ENCODE measurements at places on chromosomes 3 and 15.

DNA sequence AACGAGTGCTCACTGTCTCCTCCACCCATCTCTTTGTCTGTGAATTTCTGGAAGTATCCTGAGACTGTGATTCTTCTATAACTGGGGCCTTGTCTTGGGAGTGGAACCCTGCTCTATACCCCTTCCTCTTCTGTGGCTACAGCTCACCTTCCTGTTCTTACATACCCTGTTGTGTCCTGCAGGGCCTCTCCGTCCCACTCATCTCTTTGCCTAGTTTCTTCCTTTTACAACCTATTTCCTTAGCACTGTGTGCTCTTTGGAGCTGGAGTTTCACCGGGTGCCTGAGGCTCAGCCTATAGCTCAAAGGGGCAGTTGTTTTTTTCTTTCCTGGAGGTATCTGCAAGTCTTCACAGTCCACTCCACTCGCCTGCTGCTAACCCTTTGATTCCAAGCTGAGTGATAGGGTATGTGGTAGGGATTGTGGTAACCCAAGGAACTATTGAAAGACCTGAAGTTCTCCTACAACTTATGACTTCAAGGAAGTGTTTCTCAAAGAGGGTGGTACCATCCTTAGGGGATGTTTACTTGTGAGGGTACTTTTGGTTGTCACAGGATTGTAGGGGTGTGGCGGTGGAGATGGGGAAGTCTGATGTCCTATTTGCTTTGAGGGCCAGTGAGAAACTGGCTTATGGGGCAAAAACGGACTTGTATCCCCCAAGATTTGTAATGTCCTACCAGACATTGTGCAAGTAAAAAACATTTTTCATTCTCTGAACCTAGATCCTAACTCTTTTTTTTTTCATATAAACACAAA is 66.6 kb upstream of the ARL8B start:
- no peak for DNase-seq

DNA sequence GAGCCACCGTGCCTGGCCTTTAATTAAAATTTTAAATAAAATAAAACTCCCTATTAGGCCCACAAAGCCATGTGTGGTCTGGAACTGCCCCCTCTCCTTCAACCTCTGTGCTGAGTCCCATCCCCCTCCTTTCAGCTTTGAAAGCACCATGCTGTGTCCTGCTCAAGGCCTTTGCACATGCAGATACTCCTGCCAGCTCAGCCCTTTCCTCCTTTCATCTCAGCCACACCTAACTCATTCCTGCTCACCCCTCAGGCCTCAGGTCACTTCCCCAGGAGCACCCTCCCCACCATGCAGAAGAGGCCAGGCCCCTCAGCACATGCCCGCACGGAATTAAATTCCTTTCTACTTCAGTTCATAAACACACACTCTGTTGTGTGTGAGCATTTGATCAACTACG is 28.1 kb downstream of the ATRIP start:
- no peak for DNase-seq

DNA sequence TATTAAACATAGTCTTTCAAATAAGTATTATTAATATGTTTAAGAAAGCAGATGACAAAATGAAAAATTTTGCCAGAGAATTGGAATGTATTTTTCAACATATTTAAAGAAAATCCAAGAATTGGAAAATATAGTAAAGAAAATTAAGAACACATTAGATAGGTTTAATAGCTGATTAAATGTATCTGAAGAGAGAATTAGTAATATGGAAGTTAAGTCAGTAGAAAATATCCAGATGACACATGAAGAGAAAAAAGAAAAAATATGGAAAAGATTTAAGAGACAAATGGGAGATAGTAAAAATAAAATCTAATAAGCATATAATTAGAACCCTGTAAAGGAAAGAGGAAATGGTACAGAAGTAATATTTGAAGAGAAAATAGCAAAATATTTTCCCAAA is 18.0 kb upstream of the POMGNT2 start:
- no peak for DNase-seq

DNA sequence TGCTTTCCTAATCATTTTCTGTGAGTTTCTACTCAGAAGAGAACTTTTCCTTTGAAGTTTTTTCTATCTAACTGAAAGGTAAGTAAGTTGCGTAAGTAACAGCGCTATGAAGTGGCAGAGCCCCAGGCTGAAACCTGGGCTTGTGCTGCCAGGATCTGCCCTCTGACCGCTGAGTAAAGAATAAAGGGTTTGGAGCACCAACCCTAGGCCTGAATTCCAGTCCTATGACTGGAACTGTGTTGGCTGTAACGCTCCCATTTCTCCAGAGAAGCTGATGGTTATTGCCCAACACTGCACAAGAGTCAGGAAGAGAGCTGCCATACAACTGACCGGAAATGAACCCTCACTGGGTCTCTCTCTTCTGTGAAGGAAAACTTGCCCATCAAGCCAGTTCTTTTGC is 87.0 kb downstream of the FOXB1 start:
- no peak for DNase-seq

GRCh38 chr3:134325061-134325705 is 49.1 kb downstream of the AMOTL2 start:
- no peak for DNase-seq

GRCh38 chr3:49465270-49466034 is 4.6 kb upstream of the DAG1 start:
- no peak for DNase-seq

GRCh38 chr3:111809186-111809585 is 49.9 kb upstream of the PHLDB2 start:
- DNase-seq: no peak

- DNase-seq: no peak
Measured at GRCh38 chr15:67180514-67181191, 73.8 kb downstream of the AAGAB start.

DNA sequence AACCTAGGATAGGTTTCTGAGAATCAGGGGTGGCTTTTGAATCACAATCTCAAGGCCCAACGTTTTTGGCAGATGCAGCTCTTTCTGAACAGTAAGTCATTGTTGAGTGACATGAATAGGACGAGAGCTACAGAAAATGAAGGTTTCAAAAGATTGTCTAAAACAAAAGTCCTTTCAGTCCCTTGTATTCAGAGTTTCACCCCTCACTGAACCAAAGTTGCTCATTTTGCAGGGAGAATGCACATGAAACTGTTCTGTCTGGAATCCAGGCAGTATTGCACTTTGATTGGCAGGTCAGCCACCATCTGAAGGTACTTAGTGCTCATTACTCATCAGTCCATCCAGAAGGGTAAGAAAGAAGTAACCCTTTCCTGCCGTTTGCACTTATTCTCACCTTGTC is 24.1 kb upstream of the RASGRP1 start:
- no peak for DNase-seq

DNA sequence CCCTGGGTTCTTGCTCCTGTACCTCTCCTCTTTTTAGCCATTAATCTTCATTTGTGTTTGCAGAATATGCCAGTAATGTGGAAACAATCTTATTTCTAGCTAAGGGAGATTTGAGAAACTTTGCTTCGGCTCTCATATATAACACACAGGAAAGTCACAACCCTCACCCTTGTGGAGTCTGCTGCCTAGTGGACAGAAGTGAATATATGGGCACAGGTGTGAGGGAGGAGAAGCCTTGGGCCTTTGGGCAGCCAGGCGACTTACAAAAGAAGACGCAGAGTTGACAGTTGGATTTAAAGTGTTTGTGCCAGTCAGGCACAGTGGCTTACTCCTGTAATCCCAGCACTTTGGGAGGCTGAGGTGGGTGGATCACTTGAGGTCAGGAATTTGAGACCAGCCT is 181.8 kb upstream of the TBL1XR1 start:
- no peak for DNase-seq

- no peak for DNase-seq
Measured at GRCh38 chr3:52819936-52820335, 10.5 kb downstream of the ITIH4 start.

- no peak for DNase-seq
Measured at GRCh38 chr3:131795390-131796090, 239.3 kb downstream of the CPNE4 start.

DNA sequence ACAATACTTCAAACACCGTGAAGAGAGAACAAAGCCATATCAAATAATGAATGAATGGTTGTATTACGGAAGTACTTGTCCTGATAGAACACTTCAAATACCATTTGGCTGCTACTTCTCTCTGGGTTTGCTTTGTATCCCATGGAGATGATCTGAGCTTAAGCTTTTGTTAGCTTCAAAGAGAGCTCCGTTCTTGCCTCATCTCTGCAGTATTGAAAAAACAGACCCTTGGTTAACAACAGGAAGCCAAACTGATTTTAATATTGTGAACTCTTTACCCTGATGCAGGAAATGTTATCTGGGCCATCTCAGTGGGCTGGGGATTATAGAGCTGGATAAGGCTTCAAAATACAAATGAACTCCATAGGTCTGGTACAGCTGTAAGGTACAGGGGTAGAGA is 101.0 kb downstream of the CHL1 start:
- DNase-seq: no peak

GRCh38 chr15:31197497-31198414 is 96.2 kb upstream of the TRPM1 start:
- peak; percentile 30 for DNase-seq

- no peak for DNase-seq
Measured at GRCh38 chr3:62622553-62623174, 249.3 kb upstream of the FEZF2 start.

DNA sequence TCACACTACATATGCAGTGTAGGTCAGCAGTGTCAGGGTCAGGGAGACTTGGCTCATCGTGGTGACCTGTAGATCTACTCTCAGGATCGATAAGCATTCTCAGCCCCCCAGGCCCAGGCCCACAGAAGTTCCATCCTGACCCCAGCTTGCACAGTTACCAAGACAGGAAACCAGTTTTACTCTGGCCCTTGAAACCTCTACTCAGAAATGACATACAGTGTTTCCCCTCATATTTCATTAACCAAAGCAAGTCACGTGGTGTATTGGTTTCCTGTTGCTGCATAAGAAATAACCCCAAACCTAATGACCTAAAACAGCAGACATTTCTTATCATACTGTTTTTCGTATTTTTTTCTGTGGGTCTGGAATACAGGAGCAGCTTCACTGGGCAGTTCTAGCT is 242.2 kb downstream of the SLCO3A1 start:
- no peak for DNase-seq

DNA sequence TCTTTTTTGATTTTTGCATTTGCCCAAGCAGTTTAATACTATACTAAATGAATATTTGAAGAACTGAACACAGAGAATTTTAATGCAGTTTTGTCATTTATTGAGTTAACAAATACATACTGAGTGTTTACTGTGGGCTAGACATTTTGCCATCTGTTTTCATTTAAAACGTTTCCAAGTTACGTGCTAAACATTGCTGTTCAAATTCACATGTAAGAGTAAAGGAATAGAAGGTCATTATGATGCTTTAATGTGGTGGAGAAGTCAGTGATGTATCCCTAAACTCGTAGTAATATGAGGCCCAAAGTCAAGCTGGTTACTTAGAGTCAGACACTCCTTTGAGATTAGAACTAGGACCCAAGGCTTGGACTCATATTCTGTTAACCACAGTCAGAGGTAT is 49.4 kb downstream of the CRYBG3 start:
- DNase-seq: no peak

- no peak for DNase-seq
Measured at GRCh38 chr15:52498706-52499105, 30.0 kb downstream of the MYO5A start.

DNA sequence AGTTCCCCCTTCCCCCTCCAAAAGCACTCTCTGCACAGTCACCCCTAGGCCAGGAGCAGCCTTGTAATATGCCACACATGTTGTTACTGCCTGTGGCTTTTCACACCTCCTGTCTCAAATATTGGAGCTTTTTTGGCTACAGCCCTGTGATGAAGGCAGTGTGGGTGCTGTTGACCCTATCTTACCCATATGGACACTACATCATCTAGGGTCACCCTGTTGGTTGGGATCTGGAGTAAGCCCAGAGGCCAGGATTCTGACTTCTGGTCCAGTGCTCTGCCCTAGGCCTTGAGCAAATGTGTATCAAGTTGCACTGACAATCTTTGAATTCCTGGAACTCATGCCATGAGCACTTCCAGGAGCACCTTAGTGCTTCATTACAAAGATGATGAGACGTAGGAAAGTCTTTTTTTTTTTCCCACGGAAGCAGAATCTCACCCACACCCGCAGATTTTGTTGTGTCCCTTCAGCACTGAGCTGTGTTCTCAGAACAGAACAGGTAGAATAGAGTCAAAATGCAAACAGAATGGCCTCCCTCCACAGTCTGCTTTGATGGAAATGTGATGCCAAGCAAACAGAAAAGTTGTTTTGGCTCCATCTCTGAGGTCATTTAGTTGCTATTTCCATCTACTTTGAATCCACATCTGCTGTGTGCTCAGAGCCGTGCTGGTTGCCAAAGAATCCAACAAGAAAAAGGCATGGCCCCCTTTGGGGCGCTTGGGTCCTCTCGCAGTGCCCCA is 49.6 kb downstream of the SMAD3 start:
- DNase-seq: no peak

- no peak for DNase-seq
Measured at GRCh38 chr15:36992454-36992853, 107.9 kb downstream of the MEIS2 start.

- DNase-seq: peak; percentile 14
Measured at GRCh38 chr3:120742849-120743365, 363 bp downstream of the GTF2E1 start.

GRCh38 chr3:15800327-15800726 is 2.5 kb upstream of the ANKRD28 start:
- no peak for DNase-seq

- DNase-seq: no peak
Measured at GRCh38 chr3:140540262-140540661, 137.6 kb upstream of the TRIM42 start.

- DNase-seq: no peak
Measured at GRCh38 chr3:148697306-148698189, at the start of gene AGTR1. TSS of gene AGTR1 (plus strand) at chr3:148697903. CDS start at chr3:148741036, 43,133 bp downstream.

DNA sequence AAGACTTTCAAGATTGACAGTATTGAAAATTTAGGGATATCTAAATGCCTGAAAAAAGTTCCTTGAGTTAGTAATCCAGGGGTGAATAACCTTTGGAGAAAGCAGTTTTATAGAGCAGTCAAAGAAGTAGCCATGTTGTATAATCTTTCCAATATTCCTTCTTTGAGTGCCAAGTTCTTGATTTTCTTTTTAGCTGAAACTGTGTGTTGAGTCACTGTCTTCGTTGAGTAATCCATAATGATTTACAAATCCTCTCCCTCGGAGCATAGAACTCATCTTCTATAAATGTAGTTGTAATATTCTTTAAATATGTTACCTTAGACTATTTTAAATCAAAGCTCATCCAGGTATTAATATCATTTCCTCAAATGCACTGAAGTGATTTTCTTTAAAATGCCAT is 135.2 kb downstream of the BBX start:
- DNase-seq: no peak

GRCh38 chr3:23254282-23254681 is 51.2 kb downstream of the UBE2E2 start:
- no peak for DNase-seq

GRCh38 chr3:31882431-31882830 is 98.6 kb downstream of the OSBPL10 start:
- no peak for DNase-seq

DNA sequence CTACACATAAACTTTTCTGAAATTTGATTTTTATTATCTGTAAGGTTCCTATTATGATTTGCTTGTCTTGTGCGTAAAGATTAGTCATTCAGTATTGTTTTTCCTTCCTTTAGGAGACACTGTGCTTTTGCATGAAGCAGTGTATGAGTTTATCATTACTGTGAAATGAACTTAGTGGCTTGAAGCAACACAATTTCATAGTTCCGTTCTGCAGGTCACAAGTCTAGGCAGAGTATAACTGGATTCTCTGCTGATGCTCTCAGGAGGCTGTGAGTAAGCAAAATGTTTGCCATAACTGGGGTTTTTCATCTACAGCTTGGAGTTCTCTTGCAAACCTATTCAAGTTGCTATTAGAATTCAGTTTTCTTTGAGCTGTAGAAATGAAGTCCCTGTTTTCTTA is 1136.1 kb downstream of the OTOL1 start:
- no peak for DNase-seq

Data from stimulated activated CD8-positive, alpha-beta memory T cell treated with anti-CD3 and anti-CD28 coated beads, Interleukin-2, amount 100 ng/mL, for 48 hours (primary cell).